H9 (cell line): ENCODE measurements at places on chromosomes 16 and 17. TPM values are rescaled to one million over a fixed set of nuclear protein-coding genes. Genes with fewer than 3 reads are reported as not detected.

DNA sequence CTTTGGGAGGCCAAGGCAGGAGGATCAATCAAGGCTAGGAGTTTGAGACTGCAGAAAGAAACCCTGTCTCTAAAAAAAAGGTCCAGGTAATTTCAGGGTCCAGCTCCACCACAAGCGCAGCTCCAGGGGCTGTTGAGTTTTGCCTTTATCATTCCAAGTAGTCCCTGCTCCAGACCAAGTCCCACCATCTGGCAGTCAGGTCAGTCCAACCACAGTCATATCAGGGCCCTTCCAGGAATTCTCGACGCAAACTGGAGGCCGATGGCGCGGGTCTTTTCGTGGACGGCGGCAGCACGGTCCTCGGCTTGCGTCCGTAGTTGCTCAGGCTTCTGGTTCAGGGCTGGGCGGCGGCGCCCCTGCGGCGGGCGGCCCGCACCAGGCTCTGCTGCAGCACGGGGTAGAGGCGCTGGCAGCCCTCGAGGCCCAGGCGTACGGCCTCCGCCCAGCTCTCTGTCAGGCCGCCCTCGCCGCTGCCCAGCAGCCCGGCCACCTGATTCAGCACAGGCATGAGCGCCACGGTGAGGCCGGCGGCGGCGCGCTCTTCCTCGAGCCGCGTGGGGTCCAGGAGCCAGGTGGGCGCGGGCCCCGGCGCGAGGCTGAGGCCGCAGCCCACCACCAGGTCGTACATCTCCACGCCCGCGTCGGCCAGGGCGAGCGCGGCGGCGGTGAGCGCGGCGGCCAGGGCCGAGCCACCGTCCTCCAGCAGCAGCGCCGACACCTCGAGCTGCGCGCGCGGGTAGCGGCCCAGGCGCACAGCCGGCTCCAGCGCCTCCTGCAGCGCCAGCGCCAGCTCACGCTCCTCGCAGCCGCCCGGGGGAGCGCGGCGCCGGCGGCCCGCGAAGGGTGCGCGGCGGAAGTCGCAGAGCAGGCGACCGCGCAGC is 752 bp downstream of the EXOSC6 start:
- peak; percentile 51 for DNase-seq

- no peak for DNase-seq
Observed at GRCh38 chr16:19286827-19287226, 1.3 kb downstream of the CLEC19A start.

GRCh38 chr17:2064147-2064489 is 9.2 kb downstream of the HIC1 start:
- DNase-seq = no peak

GRCh38 chr17:61750656-61751055 is 112.7 kb downstream of the BRIP1 start:
- DNase-seq = no peak

GRCh38 chr16:2664574-2664982 is 17.7 kb upstream of the KCTD5 start:
- no peak for DNase-seq

TP53TG3F gene
- total RNA-seq = not detected in 2 replicates

TTC19 gene
- 59.5 and 64.3 TPM in 2 replicates for total RNA-seq
